ENCODE measurements at places on chromosomes 7 and 10. TPM values are rescaled to one million over a fixed set of nuclear protein-coding genes. Genes with fewer than 3 reads are reported as not detected.

DNA sequence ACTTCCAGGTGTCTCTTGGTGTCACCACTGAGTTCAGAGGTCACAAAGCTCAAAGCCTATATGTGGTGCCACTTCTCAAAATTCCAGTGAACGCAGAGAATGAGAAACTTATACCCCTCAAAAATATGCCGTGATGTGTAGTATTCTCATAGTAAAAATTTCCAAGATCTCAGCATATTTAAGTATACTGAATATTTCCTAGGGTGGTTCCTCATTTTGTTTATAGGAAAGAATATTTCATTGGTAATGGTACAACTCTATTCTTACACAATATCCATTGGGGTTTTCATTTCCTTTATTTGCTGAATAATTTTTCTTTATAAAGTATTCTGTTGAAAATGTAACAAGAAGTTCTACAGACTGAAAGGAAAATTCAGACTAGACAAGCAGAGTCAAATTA, 58.9 kb upstream of the ADO start:
- DNase-seq: no peak

GRCh38 chr7:87341441-87341840, 4.0 kb upstream of the CROT start:
- DNase-seq: no peak

DNA sequence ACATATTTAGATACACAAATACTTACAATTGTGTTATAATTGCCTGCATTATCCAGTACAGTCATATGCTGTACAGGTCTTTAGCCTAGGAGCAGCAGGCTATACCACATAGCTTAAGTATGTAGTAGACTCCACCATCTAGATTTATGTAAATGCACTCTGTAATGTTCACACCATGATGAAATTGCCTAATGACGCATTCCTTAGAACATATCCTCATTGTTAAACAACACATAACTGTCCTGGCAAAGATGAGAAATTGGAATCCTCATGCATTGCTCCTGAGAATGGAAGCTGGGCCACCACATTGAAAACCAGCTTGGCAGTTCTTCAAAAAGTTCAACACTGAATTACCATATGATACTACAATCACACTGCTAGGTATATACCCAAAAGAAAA, 1002.8 kb upstream of the CELF2 start:
- no peak for DNase-seq

- no peak for DNase-seq
These were observed 87.4 kb downstream of the CELF2 start for GRCh38 chr10:11104772-11105675.

DNA sequence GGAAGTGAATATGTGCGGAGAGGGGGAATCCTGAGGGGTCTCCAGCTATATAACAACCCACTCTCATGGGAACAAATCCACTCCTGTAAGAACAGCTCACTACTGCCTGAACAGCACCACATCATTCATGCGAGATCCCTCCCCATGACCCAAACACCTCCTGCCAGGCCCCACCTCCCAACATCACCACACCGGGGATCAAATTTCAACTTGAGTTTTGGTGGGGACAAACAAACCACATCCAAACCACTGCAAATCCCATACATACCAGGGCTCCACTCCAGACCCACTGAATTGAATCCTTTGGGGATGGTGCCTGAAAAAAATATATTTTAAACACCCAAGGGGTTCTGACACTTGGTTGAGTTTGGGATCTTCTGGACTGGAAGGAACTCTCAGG, 181.5 kb upstream of the PLXNA4 start:
- DNase-seq: no peak

- no peak for DNase-seq
These were observed 74.6 kb downstream of the COL13A1 start for GRCh38 chr10:69876286-69876685.

DNA sequence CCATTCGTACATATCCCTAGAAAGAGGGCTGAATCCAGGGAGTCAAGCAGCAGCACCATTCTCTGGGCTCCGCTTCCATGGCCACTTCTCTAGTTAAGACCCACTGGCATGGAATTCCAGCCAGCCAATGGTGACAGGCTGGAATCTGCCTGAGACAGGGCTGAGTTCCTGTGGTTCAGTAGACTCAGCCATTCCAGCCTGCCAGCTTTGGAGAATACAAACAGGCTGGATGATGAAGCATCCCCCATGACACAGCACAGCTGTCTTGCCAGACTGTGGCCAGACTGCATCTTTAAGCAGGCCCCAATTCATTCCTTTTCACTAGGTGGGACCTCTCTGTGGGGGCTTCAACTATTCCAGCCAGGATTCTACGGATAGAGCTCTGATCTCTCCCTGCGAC, 329.6 kb downstream of the XPNPEP1 start:
- no peak for DNase-seq

DNA sequence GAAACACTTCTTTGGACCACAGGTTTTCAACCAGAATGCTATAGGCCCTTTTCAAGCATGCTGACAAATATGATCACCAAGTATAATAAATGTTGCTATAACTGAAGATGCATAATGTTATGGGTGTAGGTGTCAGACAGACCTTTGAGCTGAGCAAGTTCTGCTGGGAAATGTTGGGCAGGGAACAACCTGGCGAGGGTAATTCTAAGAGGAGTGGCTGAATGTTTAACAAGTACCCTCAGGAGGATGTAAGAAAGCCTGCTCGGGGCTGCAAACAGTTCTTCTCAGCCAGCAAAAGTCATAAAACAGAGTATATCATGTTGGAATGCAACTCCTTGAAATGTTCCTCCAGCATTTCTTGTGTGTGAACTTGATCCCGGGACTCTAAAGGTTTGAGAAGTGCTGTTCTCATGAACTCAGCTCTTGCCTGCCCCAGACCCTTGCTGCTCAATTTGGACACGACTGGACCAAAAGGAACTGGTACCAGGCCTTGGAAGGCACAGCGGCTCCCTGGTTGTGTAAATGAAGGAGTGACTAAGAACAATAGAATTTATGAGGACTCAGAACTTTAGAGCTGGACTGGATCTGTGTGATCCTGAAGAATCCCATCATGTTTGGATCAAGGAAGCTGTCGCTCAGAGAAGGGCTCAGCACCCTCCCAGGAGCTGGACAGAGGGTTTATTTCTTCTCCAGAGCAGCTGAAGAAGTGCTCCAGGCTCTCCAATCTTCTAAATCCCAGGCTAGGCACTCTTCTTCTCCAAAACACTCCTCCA, 143.2 kb upstream of the ANK3 start:
- DNase-seq: no peak

GRCh38 chr7:104980440-104980839, 33.6 kb upstream of the KMT2E start:
- DNase-seq: no peak

- DNase-seq: peak; percentile 86
These were observed 709 bp downstream of the ARPC1B start for GRCh38 chr7:99375070-99375807.

DNA sequence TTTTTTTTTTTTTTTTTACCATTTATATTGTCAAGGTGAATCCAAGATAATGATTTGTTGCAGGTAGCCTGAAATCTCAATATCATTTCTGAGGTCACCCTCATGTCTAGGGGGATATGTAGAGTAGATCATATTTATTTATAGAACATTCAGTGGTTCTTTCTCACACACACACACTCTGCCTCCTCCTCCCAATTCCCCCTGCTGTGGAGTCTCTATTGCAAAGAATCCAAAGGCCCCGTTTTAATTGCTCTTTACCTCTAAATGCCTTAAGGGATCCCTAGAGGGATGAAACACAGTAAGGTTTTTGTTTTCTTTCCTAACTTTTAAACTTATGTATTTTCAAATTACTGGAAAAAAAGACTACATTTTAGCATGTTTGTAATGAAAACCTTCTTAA, 170.0 kb downstream of the PRKG1 start:
- DNase-seq: no peak

GRCh38 chr10:7288060-7288690, 122.7 kb downstream of the SFMBT2 start:
- DNase-seq: no peak

DNA sequence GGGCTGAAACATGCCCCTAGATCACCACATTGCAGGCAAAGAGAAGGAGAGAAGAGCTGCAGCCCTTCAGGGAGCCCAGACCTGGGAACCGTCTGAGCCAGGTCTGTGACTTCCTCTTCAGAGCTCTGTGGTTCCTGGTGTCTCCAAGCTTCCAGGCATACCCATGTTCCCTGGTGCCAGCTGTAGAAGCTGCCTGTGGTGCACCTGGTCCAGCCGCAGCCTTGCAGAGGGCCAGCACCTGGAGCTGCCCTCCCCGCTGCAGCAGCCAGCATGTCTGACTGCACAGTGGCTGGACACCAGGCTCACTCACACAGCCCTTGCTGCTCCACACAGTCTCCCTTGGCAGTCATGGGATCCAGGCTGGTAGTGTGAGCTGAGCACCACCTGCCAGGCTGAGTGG, 33.6 kb downstream of the C7orf25 start:
- DNase-seq: no peak

DNA sequence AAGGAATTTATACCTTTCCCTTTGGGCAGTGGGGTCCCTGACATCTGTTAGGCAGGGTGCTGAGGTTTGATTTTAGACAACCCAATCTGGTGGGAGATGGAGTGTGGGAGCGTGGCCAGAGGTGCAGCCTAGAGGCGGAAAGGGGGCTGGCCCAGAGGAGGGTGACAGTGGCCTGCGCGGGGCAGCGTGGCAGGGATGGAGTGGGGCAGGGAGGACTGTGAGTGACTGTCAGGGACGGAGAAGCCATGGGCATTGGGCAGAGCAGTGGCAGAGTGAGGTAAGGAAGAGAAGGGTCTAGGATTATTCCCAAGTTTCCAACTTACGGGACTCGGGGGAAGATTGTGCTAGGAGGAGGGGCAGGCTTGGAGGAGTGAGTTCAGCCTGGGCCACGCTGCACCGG, 181.9 kb downstream of the CCDC3 start:
- DNase-seq: no peak

GRCh38 chr10:20247454-20247853, 431.2 kb downstream of the PLXDC2 start:
- no peak for DNase-seq

DNA sequence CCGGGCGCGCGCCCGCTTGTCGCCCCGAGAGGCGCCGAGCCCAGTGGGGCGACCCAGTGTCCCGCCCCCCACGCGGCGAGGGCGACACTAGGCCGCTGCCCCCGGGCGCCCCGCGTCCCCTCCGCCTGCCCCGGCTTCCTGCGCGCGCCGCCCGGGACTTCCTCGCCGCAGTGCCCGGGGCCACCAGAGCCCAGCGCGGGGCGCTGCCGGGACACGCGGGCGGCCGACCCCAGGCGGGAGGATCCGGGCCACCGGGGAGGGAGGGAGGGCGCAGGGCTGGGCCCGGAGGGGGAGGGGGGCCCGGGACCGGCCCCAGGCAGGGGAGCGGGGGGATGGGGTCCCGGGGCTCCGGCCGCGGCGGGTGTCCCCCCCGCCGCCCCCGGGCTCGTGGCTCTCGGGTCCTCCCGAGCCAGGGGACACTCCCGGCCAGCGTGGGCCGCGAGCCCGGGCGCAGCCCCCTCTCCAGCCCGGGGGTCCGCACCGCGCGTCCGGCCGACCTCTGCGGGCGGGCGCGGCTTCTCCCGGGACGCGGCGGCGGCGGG, 435 bp upstream of the PWWP2B start:
- DNase-seq: no peak

- no peak for DNase-seq
These were observed 482.6 kb downstream of the IPMK start for GRCh38 chr10:57785068-57785467.

- no peak for DNase-seq
These were observed 62.9 kb upstream of the ZMIZ2 start for GRCh38 chr7:44685723-44686122.

DNA sequence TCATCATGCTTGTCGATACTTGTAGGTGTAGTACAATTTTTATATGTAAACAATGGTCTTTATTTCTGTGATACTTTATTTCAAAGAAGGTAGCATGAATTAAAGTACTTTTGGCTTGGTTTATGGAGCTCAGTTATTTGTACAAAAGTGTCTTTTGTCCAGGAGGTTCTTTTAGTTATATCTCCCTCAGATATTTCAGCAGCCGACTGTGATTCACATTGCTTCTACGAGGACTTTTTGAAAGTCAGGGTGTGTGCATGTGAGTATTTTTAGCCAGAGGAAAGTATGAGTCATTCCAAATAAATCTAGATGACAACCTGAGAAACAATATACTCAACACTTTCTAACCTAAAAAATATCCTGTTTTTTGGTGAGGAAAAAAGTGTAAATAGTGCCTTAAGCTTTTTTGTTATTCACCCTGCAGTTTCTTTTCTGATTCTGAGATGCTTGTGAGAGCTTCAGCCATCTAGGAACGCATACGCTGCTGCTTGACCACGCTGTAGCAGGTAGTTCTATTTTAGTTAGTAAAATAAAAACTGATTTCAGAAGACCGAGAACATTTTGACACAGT, 595 bp upstream of the SUN1 start:
- DNase-seq: peak; percentile 85

DNA sequence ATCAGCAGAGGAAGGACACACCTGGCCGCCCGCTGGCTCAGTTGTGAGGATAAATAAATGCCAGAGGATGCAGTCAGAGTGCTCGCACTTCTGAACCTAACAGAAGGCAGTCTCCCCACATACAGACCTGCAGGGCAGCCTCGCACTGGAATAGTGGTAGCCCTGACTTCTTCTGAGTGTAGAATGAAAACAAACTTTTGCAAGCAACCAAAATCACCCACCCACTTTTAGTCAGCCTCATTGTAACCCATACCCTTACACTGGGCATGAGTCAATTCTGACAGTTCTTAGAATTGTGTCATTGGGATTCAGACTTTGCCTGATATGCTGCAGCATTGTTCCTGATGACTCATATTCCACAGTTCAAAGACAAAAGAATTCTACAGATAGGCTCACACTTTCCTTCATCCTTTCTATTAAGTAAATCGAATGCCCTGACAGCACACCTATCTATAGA, 167.0 kb upstream of the CDK1 start:
- peak; percentile 55 for DNase-seq

PDE1C gene
- 10.2 TPM for total RNA-seq

FGL2 gene
- not detected for total RNA-seq

ANXA8 gene
- 0.68 TPM for total RNA-seq

TDRD1 gene
- not detected for total RNA-seq

RSBN1L gene
- 8.9 TPM for total RNA-seq

SMKR1 gene
- total RNA-seq: not detected

KCNH2 gene
- 8.4 TPM for total RNA-seq

HOXA2 gene
- not detected for total RNA-seq

ABCB1 gene
- total RNA-seq: 9.0 TPM

MCM10 gene
- total RNA-seq: 47.0 TPM

SAP25 gene
- total RNA-seq: not detected

GRID1 gene
- 2.6 TPM for total RNA-seq
